Liver (tissue), 10 donors: ENCODE measurements at places on chromosomes 7 and 10.

DNA sequence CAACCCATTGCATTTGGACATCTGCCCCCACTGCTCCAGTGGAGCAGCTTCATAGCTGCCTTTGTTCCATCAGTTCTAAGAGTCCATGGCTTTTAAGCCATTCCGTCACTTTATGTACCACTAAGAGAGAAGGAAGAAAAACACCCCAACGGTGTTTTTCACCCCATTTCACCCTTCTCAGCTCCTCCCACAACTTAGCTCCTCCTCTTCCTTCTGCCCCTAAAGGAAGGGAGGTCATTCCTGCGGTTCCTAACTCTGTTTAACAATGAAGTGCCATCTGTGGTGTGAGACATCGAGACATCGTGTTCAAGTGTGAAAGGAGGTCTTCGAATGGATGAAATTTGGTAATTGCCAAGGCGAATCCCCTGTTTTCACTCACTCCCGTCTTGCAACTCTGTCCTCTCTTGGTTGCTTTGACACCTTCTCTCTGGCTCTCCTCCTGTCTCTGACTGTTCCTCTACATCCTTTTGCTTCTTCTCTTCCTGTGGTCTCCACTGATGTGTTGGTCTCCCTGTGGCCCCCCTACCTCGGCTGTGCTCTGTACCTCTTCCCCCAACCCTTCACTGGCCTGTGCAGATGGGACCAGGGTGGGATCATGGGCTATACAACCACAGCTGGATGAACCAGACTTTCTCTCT, 23.0 kb downstream of the SMKR1 start:
- no peaks in the 10 kb centered on the region for H3K36me3 ChIP-seq
- no peak overlapping the region for H3K27ac ChIP-seq
- H3K27me3 ChIP-seq: no peaks in the 10 kb centered on the region
- no peak overlapping the region for H3K4me3 ChIP-seq
- H3K4me1 ChIP-seq: no peaks in the 10 kb centered on the region

DNA sequence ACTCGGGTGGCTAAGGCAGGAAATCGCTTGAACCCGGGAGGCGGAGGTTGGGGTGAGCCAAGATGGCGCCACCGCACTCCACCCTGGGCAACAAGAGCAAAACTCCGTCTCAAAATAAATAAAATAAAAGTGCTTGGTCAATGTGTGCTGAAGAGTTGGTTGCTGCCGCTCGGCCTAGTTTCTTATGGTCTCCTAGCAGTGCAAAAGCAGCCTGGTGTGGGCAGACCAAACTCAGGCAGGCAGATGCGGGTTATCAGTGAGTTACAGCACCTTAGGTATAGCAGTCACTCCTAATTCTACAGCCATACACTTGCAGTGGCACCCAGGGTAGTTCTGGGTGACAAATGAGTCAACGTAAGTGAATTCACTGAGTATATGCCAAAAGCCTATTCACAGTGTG, 22.6 kb downstream of the HSPB1 start:
- peaks cover 2% of the 10 kb centered on the region for H3K4me1 ChIP-seq
- H3K27ac ChIP-seq: no peak overlapping the region
- no peak for DNase-seq
- H3K27me3 ChIP-seq: no peaks in the 10 kb centered on the region

DNA sequence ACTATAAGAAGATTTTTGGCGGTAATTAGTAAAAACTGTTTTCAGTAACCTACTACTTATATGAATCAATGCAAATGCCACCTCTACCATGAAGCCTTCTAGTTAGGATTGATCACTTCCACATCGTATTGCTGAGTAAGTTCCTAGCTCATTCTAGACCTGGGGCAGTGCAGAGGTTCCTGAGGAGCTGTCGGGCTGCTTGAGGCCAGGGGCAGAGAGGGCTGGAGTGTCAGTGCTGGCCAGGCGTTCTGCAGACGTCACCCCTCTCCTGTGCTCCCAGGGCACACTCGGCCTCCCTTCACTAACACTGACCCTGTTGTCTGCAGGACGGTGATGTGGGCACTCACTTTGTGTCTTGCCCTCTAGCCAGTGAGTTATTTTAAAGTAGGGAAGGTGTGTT, 275.7 kb downstream of the CELF2 start:
- no peak for DNase-seq
- H3K27me3 ChIP-seq: no peaks in the 10 kb centered on the region
- H3K4me1 ChIP-seq: no peaks in the 10 kb centered on the region
- no peaks in the 10 kb centered on the region for H3K36me3 ChIP-seq
- H3K27ac ChIP-seq: no peak overlapping the region

DNA sequence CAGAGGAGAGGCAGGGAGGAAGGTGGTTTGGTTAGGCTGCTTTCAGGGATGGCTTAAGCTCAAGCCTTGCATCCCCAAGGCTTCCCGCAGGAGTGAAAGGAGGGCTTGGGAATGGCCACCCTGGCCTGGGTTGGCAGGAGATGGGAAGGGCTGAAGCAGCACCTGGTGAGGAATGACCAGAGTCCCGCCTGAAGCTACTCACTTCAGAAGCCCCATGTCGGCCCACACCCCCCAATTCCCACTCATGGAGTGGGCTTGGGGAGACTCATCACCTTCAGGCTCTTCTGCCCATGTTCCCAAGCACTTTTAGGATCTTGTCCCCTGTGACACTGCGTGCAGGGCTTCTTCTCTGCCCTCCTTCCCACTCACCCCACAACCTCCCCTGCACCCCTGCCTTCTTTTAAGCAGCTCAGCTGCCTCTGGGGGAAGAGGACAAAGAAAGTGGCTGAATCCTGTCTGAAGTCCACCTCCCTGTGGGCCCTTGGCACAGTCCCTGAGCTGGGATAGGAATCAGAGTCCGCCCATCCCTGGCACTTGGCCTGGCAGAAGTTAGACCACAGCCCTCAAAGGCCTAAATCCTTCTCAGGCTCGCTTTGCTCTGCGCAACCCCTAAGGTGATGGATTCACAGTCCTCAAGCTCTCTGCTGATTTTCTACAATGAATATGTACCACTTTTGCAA, 16.5 kb downstream of the RGR start:
- no peaks in the 10 kb centered on the region for H3K27me3 ChIP-seq
- no peak overlapping the region for H3K27ac ChIP-seq
- H3K4me1 ChIP-seq: no peaks in the 10 kb centered on the region
- DNase-seq: no peak

GRCh38 chr10:63699785-63700613, 178.8 kb downstream of the REEP3 start:
- H3K4me1 ChIP-seq: peaks cover 38% of the 10 kb centered on the region
- peak overlapping the region; percentile 61 for H3K27ac ChIP-seq
- DNase-seq: no peak
- no peak overlapping the region for H3K4me3 ChIP-seq
- H3K27me3 ChIP-seq: no peaks in the 10 kb centered on the region
- H3K36me3 ChIP-seq: no peaks in the 10 kb centered on the region

- DNase-seq: no peak
- H3K4me1 ChIP-seq: peaks cover 4% of the 10 kb centered on the region
- peak overlapping the region; percentile 8 for H3K27ac ChIP-seq
- H3K36me3 ChIP-seq: peaks cover 6% of the 10 kb centered on the region
Measured at GRCh38 chr10:50850578-50851230, 34.7 kb downstream of the A1CF start.

DNA sequence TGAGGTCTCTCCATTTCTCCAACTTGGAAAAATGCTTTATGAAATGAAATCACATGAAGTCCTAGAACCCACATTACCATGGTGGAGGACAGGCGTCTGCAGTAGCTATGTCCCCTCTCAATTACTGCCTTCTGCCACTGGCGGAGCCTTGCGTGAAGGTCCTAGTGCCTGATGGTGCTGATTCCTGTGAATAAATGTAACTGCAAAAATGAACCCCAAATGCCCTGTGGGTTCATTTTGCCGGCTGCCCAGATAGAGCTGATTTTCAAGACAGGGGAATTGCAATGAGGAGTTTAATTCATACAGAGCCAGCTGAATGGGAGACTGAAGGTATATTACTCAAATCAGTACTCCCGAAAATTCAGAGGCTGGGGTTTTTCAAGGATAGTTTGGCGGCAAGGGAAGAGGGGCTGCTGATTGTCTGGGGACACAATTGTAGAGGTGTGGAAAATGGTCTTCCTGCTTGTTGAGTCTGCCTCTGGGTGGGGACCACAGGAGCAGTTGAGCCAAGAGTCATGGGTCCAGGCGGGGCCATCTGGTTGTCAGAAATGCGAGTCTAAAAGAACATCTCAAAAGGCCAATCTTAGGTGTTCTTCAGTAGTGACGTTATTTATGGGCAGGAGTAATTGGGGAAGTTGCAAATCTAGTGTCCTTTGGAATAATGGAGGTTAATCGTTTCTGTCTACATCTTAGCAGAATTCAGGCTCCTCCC, 13.5 kb downstream of the PRF1 start:
- H3K4me1 ChIP-seq: no peaks in the 10 kb centered on the region
- no peaks in the 10 kb centered on the region for H3K36me3 ChIP-seq
- no peaks in the 10 kb centered on the region for H3K27me3 ChIP-seq
- DNase-seq: no peak
- no peak overlapping the region for H3K4me3 ChIP-seq

GRCh38 chr7:129875745-129876411, 76.9 kb downstream of the UBE2H start:
- H3K4me1 ChIP-seq: peaks cover 32% of the 10 kb centered on the region
- H3K27ac ChIP-seq: no peak overlapping the region
- no peaks in the 10 kb centered on the region for H3K27me3 ChIP-seq
- peaks cover 5% of the 10 kb centered on the region for H3K36me3 ChIP-seq

DNA sequence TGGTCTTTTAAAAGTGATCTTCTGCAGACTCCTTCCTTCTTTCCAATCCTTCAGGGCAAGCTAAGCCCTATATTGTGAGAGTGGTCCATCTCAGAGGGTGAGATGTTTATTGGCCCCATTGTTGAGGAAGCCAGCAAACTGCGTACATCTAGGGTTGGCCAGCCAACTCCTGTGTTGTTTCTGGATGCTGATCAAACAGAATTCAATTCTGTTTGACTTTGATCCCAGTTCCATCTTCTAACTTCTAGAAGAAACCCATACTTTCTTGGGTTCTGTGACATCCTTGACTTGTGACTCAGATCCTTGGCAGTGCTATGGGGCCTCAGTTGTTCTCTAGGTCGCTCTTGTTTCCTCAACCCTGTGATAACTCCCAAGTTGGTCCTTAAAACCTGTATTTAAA, 116.2 kb downstream of the LSMEM1 start:
- no peaks in the 10 kb centered on the region for H3K27me3 ChIP-seq
- H3K4me3 ChIP-seq: no peak overlapping the region
- no peaks in the 10 kb centered on the region for H3K4me1 ChIP-seq
- H3K36me3 ChIP-seq: no peaks in the 10 kb centered on the region
- DNase-seq: no peak

GRCh38 chr7:46209611-46210388, 288.7 kb upstream of the IGFBP3 start:
- H3K4me3 ChIP-seq: no peak overlapping the region
- no peaks in the 10 kb centered on the region for H3K36me3 ChIP-seq
- no peaks in the 10 kb centered on the region for H3K27me3 ChIP-seq
- DNase-seq: peak; percentile 29
- no peak overlapping the region for H3K27ac ChIP-seq

DNA sequence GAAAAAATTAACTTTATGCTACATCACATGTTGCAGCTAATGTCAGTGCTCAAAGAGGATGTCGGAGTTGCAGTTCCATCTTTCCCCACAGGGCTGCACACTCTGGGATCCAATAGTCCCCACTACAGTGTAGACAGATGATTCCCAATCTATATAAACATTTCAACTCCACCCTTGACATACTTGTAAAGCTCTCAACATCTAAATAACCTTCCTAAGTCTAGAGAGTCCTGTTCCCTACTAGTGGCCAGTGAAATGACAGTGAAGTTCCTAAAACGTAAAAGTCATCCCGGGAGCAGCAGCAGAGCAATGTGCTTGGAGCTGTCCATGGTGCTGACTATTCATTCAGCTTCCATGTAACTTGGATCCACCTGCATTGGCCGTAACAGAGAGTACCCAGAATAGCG, 145.1 kb downstream of the GRM8 start:
- no peak overlapping the region for H3K4me3 ChIP-seq
- H3K36me3 ChIP-seq: no peaks in the 10 kb centered on the region
- H3K4me1 ChIP-seq: no peaks in the 10 kb centered on the region
- no peaks in the 10 kb centered on the region for H3K27me3 ChIP-seq
- DNase-seq: peak; percentile 40

- H3K27ac ChIP-seq: no peak overlapping the region
- no peaks in the 10 kb centered on the region for H3K4me1 ChIP-seq
- DNase-seq: no peak
- no peak overlapping the region for H3K4me3 ChIP-seq
- H3K27me3 ChIP-seq: no peaks in the 10 kb centered on the region
Measured at GRCh38 chr7:30201921-30202320, 67.1 kb downstream of the MTURN start.

DNA sequence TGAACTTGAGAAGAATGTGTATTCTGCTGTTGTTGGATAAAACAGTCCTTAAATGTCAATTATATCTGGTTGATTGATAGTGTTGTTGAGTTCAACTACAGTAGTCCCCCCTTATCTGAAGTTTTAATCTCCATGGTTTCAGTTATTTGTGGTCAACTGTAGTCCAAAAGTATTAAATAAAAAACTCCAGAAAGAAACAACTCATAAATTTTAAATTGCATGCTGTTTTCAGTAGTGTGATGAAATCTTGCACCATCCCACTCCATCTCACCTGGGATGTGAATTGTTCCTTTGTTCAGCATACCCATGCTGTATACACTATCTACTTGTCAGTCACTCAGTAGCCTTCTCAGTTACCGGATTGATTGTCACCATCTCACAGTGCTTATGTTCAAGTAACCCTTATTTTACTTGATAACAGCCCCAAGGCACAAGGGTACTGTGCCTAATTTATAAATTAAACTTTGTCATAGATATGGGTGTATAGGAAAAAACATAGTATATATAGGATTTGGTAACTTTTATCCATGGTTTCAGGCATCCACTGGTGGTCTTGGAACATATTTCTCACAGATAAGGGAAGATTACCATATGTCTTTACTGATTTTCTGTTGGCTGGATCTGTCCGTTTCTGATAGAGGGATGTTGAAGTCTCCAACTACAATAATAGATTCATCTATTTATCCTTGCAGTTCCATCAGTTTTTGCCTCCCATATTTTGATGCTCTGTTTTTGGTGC, 57.1 kb downstream of the AOAH start:
- DNase-seq: no peak
- no peak overlapping the region for H3K4me3 ChIP-seq
- no peak overlapping the region for H3K27ac ChIP-seq
- H3K36me3 ChIP-seq: no peaks in the 10 kb centered on the region
- H3K4me1 ChIP-seq: no peaks in the 10 kb centered on the region
- H3K27me3 ChIP-seq: no peaks in the 10 kb centered on the region

DNA sequence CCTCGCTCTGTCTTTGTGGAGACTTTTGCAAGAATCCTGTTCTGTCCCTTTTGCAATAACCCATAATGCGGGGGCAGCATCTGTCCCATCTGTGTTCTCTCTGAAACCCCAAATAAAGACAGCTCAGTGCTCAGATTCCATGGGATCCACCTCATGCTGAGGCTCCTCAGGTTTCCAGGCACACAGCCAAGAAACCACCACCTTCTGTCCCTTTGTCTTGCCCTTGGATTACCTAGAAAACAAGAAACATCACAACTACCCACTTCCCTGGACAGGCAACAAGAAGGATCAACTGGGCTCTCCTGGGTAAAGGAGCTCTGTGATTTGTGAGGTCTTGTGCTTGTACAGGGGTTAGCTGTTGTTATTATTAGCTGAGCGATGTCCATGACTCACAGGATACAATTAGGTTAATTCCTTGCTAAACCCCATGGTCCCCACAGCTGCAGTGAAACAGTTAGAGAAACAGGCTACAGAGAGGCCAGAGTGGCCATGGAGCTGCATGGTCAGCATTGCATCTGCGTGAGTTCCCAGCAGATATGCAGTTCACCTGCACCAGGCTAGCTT, 50.2 kb downstream of the CXCL12 start:
- no peak for DNase-seq
- no peak overlapping the region for H3K4me3 ChIP-seq
- H3K36me3 ChIP-seq: no peaks in the 10 kb centered on the region
- no peak overlapping the region for H3K27ac ChIP-seq
- H3K4me1 ChIP-seq: no peaks in the 10 kb centered on the region
